ENCODE measurements at places on chromosomes 12 and 14.
A peak's percentile ranks its signal among the peaks of the same experiment; 100 is the strongest.

DNA sequence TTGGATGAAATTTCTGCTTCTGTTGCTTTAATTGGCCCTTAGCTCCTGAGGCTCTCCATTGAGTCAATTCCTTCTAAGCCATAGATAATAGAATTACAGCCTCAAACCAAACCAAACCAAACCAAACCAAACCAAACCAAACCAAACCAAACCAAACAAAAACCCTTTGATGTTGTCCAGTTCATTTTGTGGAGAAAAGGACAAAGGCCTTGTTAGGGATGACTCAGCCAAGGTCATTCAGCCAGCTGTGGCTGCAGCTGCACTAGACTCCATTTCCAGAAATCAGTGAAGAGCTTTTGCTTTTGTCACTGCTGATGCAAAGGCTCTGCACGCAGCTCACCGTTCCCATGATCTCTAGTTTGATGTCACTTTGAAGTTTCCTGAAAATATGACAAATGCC is 82.2 kb upstream of the RMST start:
- no peak for DNase-seq

- DNase-seq: no peak
Observed at GRCh38 chr12:31393004-31393550, 67.1 kb upstream of the SINHCAF start.

GRCh38 chr14:67725171-67725570 is 23.5 kb downstream of the RDH12 start:
- no peak for DNase-seq

- DNase-seq: no peak
Observed at GRCh38 chr12:32702946-32703345, 23.8 kb downstream of the DNM1L start.

- DNase-seq: no peak
Observed at GRCh38 chr12:97685360-97685759, 222.8 kb downstream of the RMST start.

DNA sequence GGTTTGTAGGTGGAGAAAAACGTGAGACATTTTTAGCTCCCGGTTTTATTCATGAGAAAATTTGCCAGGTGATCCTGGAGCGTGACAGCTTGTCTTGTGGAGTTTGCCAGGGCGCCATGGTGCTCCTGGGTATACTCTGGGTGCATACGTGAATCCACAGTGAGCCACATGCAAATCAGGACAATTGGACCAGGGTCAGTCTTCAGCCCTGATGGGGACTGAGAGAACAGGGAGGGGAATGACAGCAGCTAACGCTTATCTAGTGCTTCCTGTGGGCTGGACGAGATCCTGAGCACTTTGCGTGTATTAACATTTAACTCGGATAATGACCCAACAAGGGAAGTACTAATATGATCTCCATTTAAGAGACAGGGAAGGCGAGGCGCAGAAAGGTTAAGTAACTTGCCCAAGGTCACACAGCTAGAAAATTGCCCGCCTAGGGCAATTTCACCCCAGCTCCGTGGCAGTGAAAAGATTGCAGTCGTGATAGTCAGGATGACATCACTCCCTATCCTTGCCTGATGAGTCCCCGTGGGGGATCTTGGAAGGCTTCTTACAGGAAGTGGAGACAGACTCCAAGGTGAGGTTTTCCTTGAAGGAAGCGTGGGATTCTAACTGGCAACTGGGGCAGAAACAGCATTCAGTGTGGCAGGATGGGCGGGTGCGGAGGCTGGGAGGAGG is 118.4 kb upstream of the NCOR2 start:
- DNase-seq: no peak

DNA sequence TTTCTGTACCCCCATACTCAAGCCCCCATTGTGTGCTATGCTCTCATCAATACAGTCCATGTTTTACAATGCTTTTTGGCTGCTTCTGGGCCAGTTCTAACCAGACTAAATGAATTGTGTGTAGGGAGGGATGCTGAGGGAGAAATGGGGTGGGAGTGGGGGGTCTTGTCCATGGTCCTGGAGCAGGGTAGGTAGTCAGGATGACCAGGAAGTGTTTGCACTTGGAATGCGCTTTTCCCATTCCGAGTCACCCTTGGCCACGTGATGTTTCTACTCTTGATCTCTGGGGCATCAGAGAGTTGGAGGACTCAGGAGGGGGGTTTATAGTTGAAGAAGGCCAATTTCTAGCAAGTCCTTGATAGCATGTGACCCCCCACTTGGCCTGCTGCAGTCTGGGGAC is 1.2 kb upstream of the SMIM41 start:
- no peak for DNase-seq

- peak; percentile 8 for DNase-seq
Observed at GRCh38 chr12:84507956-84508850, 404.4 kb downstream of the SLC6A15 start.

DNA sequence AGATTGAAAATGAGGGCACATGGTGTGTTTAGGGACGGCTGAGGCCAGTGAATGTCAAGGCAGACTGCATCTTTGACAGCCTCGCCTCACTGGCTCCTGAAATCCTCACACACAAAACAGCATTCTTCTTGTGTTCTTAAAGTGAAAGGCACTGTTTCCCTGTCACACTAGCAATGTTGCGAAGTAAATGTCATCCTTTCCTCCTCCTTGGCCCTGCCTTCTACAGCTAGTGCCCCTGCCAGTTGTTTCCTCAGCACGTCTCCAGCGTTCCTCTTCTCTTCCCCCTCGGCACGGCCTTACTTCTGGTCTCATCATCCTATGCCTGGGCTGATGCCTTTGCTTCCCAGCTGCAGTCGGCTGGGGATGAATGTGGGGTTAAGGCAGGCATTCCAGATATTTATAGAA is 129.4 kb upstream of the DNM1L start:
- peak; percentile 32 for DNase-seq

DNA sequence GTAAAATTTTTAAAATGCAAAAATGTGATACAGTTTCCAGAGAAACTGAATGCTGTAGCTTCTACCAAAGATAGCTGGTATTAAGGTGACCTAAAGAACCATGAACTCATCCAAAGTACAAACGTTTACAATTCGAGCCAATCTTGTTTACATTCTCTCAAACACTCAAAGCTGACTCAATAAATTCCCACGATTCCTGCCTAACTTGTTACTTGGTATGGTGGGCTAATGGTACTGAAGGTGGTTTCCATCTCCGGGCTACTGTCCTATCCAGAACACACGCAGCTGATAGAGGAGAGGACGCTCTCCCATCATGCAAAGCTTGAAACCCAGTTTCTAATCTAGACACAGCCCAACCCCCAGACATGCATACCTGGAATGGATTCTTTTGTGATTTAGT is 31.5 kb downstream of the RAD9B start:
- DNase-seq: no peak

Measured in neural progenitor cell (in vitro differentiated cells).